Stimulated activated CD8-positive, alpha-beta memory T cell treated with anti-CD3 and anti-CD28 coated beads, Interleukin-4, amount 100 ng/mL, for 1 hour (primary cell): ENCODE measurements at places on chromosomes 12 and 14.

GRCh38 chr12:89752341-89752740, 43.7 kb upstream of the ATP2B1 start:
- DNase-seq, result no peak

- DNase-seq, result no peak
Observed at GRCh38 chr12:92503029-92503931, 199.5 kb upstream of the PLEKHG7 start.

- DNase-seq, result no peak
Observed at GRCh38 chr12:109875572-109876131, 4.7 kb downstream of the GLTP start.

- no peak for DNase-seq
Observed at GRCh38 chr12:118611295-118611694, 234.9 kb downstream of the SUDS3 start.

DNA sequence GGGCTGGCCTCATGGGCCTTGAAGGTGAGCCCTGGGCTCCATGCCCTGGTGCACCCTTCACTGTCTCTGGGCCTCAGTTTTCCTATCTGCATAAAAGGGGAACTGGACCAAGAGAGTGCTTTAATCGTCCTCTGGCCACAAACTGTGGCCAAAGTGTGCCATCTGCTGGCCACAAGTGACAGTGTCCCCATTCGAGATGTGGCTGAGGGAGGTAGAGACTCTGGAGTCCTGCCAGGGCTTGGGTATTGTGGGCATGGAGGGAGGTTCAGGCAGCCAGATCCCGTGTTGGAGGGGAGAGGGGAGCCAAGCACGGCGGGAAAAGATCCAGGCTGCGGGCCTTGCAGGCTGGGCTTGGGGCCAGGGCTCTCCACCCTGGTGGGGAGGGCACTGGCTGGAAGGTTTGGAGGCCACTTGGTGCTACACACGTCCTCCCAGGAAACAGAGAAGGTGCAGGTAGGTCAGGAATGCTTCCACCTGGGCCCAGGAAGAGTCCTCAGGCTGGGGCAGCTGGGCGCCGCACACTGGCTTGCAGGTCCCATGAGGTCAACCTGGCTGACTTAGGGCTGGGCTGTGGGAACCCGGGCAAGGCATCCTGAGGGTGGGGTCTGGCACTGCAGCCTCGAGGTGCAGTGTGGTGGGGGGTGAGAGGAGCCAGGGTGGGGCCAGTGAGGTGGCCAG, 7.3 kb upstream of the KIF26A start:
- no peak for DNase-seq

DNA sequence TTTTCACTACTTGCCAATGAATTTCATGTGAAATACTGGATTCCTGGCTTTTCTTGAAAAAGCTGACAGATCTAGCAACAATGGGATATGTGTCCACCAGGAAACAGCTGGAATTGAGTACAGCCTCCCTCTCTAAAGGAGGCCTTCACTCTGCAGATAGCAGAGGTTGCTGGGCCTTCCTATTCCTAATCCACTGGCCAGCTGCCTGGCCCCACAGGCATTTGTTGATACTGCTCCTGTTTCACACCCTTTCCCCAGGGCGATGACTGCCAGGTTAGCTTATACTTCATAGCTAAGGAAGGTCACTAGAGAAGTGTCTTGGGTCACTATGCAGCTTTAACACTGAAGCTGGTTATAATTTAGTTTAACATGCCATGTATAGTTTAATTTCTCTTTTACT, 87.5 kb upstream of the PDZRN4 start:
- DNase-seq, result no peak

DNA sequence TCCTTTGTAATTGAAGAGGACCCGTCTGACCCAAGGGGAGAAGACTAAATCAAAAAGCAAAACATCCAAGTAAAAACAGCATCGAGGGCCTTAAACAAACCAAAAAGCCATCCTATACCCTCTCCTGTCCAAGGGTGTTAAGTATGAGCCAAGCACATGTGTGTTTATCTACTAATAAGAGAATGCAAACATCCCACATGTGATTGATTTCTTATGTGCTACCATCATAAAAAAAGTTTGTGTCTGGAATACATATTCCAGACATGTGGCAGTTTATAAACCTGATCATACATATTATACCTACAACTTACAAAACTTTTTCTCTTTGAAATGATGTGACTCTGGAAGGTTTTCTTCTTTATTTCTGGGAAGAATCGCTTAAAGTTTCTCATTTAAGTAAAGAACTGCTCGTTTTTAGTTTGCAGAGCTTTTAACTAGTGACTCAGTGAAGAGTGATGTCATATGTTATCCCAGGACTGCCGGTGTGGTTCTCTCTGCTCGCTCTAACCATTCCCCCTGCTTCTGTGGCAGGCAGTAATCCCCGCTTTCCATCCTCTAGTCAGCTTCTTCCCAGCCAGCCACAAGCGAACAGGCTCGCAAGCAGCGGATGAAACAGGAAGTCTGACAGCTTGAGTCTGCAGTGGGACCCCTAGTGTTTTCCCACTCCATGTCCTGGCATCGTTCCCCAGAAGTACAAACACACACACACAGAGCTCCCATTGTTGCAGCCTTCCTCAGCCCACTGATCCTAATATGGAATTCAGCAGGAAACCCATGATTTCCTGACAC, 431 bp upstream of the RHOJ start:
- no peak for DNase-seq

- DNase-seq, result no peak
Observed at GRCh38 chr14:38311655-38312054, 55.8 kb upstream of the CLEC14A start.

- DNase-seq, result no peak
Observed at GRCh38 chr14:62655166-62655565, 390.1 kb downstream of the KCNH5 start.

- no peak for DNase-seq
Observed at GRCh38 chr12:76346798-76347420, 1.3 kb downstream of the BBS10 start.

GRCh38 chr12:24879644-24880043, 69.3 kb downstream of the BCAT1 start:
- DNase-seq, result no peak

DNA sequence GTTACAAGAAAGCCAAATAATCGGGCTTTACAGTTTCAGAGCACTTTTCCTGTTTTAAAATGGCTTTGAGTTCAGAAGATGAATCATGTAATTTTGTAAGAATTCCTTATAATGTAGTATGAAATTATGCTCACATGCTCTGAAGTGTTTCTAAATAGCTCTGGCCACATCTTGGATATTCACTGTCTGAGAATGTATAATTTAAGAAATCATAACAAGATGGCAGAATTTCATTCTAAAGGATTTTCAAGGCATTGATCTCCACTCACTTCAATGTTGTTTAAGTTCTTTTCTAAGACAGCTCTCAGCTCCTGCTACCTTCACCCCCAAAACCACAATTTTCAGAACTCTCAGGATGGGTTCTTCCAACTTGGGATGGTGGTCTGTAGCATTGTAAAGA, 180.1 kb downstream of the DACT1 start:
- DNase-seq, result no peak

- DNase-seq, result no peak
Observed at GRCh38 chr14:88130057-88130432, 125.1 kb downstream of the GPR65 start.

DNA sequence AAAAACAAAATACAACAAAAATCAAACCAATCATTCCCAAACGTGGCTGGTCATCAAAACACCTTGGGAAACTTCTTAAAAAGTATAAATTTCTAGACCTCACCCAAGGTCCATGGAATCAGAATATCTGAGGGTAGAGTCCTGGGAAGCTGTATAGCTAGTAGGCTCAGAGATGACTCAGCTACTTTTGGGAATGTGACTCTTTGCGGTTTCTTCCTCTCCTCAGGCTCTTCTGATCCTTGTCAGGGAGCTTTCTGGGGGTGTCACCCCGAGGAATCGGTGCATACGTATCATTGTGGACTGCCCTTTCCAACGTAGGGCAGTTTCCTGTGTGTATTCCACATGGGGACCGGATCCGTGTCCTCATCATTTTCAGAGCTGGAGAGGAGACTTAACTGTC, 14.8 kb downstream of the JDP2 start:
- no peak for DNase-seq

- DNase-seq, result no peak
Observed at GRCh38 chr12:3527181-3527580, 36.2 kb downstream of the PRMT8 start.

GRCh38 chr14:30559638-30560091, 707 bp downstream of the G2E3 start:
- no peak for DNase-seq

- DNase-seq, result no peak
Observed at GRCh38 chr12:110744151-110744571, 1.5 kb upstream of the PPP1CC start.

GRCh38 chr12:94172973-94173372, 24.6 kb downstream of the PLXNC1 start:
- DNase-seq, result no peak

DNA sequence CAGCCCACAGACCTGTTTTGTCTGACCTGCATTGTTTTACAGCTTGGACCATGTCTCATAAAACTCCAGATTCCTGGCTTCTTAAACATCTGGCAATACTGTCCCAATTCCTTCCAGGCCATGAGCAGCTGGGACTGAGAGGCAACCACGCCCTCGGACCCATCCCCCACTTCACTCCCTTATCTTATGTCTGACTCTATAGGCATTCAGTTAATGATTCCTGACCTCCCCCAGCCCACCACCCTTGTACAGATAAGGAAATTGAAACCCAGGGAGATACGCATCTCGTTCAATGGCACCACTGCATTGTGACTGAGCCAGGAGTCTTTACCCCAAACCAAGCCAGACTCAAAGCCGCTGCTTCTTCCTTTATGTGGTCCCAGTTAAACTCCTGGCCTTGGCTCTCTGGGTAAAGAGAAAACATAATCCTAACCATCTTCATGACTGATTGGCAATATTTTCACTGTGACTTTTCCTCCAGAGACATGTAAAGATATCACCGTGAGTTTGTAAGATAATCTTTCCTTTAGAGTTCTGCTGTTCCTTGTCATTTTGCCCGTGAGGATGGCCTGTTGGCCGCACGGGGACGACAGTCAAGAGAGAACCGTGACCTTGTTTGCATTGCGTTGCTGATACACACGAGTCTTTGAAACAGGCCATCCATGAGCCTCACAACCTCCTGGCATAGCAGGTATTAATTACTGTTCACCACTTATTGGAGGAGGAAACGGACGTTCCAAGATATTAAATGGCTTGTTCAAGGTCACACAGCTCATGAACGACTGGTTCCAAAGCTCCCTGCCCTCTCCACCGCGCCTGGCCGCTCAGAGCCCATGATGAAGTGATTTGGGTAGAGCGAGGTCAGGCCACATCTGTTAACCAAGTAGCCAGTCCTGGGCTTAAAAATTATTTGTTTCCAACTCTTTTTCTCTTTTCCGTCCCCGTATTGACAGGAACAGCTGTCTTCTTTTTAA, 39.4 kb downstream of the MAP1LC3B2 start:
- no peak for DNase-seq

DNA sequence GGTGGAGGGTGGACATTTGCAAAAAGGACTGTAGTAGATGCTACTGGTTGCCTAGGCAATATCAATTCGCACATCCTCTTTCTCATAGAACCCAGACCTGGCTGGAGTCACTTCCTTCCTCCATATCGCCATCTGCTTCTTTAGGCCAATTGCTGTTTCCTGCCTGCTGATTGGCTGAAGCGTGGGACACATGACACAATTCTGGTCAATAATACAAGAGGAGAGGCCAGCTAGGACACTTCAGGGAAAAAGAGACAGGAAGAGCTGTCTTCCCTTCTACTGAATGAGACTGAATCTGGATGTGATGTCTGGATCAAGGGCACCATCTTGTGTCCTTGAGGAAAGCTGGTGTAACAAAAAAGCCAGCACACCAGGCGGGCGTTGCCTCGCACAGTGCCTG, 53.8 kb downstream of the TRPV4 start:
- DNase-seq, result no peak

GRCh38 chr12:124283326-124283725, 11.6 kb upstream of the RFLNA start:
- DNase-seq, result no peak

GRCh38 chr12:110927546-110927945, 7.2 kb upstream of the MYL2 start:
- no peak for DNase-seq

DNA sequence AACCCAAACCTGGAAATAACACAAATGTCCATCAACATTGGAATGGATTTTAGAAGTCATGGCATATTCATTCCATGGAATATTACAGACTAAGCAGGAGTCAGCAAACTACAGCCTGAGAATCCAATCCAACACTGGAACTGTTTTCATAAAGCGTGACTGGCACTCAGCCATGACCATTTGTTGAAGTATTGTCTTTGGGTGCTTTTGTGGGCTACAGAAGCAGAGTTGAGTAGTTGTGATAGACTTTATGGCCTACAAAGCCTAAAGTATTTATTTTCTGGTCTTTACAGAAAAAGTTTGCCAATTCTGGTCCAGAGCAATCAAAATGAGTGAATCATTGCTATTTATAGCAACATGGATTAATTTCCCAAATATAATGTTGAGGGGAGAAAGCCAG, 34.5 kb upstream of the FRS2 start:
- DNase-seq, result no peak

- DNase-seq, result no peak
Observed at GRCh38 chr14:102906616-102907302, 15.7 kb upstream of the AMN start.

GRCh38 chr12:76860256-76860655, 18.6 kb downstream of the CSRP2 start:
- no peak for DNase-seq

DNA sequence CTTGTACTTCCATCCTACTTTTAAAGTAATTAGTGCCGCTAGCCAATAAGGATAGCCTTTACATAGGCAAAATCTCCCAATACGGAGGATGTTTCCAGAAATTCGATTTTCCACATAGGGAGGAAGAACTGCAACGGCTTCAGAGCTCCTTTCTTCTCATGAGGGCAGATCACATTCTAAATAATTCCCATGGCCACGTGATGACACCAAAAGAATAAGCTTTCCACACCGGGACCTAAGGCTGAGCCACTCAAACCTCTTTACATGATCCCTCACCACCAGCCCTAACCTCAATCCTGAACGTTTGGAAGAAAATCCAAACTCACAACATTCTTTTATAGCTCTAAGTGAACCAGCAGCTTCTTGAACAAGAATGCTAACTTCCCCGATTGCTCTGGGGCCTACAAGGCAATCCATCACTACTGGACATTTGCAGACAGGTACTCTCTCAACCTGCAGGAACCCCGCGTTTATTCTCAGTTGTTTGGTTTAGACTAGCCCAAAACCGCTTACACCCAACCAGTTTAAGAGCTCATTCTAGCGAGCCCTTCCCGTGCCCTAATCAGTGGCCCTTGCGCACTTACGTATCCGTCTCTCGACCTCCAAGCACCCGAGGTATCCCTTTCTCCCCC, 884 bp downstream of the CAPRIN2 start:
- DNase-seq, result no peak

- no peak for DNase-seq
Observed at GRCh38 chr14:93946541-93947090, 19.5 kb downstream of the FAM181A start.

DNA sequence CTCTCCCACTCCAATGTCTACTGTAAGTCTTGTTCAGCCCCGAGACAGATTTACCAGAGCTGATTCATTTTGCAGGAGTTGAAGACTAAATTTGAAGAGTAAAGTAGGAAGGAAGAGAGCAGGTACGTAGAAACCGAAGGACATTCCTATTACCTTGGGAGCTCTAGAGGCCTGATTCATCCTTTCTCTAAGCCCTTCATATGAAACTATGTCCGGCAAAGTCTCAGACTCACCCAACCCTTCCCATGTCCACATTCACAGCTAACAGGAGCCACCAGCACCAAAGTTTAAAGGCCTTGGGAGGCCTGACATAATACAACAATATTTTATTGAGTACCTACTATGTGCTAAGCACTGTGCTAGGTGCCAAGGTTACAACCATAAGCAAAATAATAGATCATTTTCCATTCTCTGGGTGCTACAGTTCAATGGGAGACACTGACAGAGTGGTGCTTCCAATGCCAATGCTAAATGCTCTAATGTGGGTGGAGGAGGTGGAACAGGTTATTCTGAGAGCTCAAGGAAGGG, 86.6 kb downstream of the PHLDA1 start:
- DNase-seq, result no peak
